Vagina (tissue), 2 donors: ENCODE measurements at places on chromosomes 2 and 18. TPM values are rescaled to one million over a fixed set of nuclear protein-coding genes. Genes with fewer than 3 reads are reported as not detected.

The NYAP2 gene
- 0.25 TPM for total RNA-seq

The SERPINB11 gene
- total RNA-seq = 8.6 TPM

The INSIG2 gene
- 9.8 TPM for total RNA-seq

The BMP10 gene
- total RNA-seq = not detected

The IRS1 gene
- 16.9 TPM for total RNA-seq
